ENCODE measurements at places on chromosomes 2 and 18. TPM values are rescaled to one million over a fixed set of nuclear protein-coding genes. Genes with fewer than 3 reads are reported as not detected.

DNA sequence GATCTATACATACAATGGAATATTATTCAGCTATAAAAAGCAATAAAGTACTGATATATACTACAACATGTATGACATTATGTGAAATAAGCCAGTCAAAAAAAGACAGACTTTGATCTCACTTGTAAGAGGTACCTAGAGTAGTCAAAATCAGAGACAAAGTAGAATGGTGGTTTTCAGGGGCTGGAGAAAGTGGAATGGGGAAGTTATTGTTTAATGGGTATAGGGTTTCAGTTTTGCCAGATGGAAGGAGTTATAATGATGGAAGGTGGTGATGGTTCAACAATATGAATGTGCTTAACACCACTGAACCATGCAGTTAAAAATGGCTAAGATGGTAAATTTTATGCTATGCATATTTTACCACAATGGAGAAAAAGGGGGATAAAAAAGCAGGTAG, 6.3 kb downstream of the COBLL1 start:
- H3K27me3 ChIP-seq, result no peaks in the 10 kb centered on the region
- no peaks in the 10 kb centered on the region for H3K4me1 ChIP-seq
- DNase-seq, result no peak
- H3K36me3 ChIP-seq, result no peaks in the 10 kb centered on the region
- H3K4me3 ChIP-seq, result no peak overlapping the region

IL18R1 gene
- total RNA-seq, result 3.1 TPM

- no peak overlapping the region for H3K27ac ChIP-seq
- no peaks in the 10 kb centered on the region for H3K36me3 ChIP-seq
- DNase-seq, result no peak
- no peak overlapping the region for H3K4me3 ChIP-seq
Observed at GRCh38 chr2:110904779-110905148, 172.4 kb downstream of the ACOXL start.

- H3K4me1 ChIP-seq, result peaks cover 9% of the 10 kb centered on the region
- DNase-seq, result no peak
- H3K36me3 ChIP-seq, result no peaks in the 10 kb centered on the region
- no peak overlapping the region for H3K27ac ChIP-seq
Observed at GRCh38 chr2:221106241-221106640, 465.9 kb downstream of the EPHA4 start.

DNA sequence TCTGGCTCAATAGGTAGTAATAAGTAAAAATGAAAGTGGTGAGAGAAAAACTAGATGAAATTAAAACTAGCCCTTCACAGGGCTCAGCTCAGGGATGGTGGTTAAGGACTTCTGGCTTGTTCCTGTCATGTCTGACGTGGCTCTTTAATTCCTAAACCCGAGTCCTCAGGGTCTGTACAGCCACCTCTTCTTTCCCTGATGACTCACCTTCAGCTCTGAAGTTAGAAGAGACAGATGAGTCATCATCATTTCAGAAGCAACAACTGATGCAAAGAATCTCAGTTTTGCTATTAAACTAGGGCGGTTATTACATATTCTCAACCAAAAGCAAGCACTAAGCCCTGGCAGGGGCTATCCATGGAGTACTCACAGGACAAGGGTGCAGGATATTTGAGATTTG, 24.0 kb upstream of the ITGB6 start:
- no peak overlapping the region for H3K27ac ChIP-seq
- no peaks in the 10 kb centered on the region for H3K27me3 ChIP-seq
- no peak for DNase-seq
- no peak overlapping the region for H3K4me3 ChIP-seq
- H3K36me3 ChIP-seq, result no peaks in the 10 kb centered on the region

RAB12 gene
- 48.5 TPM for total RNA-seq

IL1R1 gene
- total RNA-seq, result 36.5 TPM

DNA sequence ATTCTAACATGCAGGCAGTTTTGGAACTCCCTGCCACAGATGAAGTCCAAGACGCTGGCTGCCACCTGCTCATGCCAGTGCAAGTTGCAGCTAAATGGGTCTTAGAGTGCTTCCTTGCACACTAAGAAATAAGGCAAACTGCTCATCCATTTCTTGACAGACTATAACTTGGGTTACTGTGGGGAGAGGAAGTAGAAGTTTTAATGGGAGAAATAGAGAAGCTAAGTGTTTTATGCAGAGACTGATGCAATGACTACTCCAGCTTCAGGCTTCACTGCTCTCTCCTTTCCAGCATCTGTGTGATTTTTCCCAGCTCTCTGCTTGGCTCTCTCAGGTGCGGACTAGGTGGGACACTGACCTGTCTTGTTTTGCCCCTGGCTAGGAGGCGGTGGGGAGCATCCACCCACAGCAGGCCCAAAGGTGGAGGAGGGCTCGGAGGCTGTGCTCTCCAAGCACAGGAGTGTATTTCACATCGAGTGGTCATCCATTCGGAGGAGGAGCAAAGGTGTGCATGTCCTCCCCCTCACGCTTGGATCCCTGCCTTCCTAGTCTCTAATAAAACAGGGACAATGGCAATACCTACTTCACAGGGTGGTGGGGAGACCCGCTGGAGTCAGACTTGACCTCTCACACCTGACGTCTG, 48.2 kb downstream of the SLC14A2 start:
- no peaks in the 10 kb centered on the region for H3K36me3 ChIP-seq
- no peak overlapping the region for H3K4me3 ChIP-seq
- DNase-seq, result no peak

TEX44 gene
- total RNA-seq, result not detected

- DNase-seq, result no peak
- H3K27ac ChIP-seq, result no peak overlapping the region
- H3K36me3 ChIP-seq, result no peaks in the 10 kb centered on the region
Observed at GRCh38 chr18:29378651-29379136, 1201.8 kb upstream of the CDH2 start.

IL36RN gene
- not detected for total RNA-seq

GRCh38 chr2:106664669-106665068, 177.5 kb downstream of the CD8B2 start:
- no peak overlapping the region for H3K27ac ChIP-seq
- no peaks in the 10 kb centered on the region for H3K36me3 ChIP-seq
- no peak for DNase-seq
- H3K4me3 ChIP-seq, result no peak overlapping the region
- no peaks in the 10 kb centered on the region for H3K27me3 ChIP-seq

CTNNA2 gene
- 0.32 TPM for total RNA-seq

DNA sequence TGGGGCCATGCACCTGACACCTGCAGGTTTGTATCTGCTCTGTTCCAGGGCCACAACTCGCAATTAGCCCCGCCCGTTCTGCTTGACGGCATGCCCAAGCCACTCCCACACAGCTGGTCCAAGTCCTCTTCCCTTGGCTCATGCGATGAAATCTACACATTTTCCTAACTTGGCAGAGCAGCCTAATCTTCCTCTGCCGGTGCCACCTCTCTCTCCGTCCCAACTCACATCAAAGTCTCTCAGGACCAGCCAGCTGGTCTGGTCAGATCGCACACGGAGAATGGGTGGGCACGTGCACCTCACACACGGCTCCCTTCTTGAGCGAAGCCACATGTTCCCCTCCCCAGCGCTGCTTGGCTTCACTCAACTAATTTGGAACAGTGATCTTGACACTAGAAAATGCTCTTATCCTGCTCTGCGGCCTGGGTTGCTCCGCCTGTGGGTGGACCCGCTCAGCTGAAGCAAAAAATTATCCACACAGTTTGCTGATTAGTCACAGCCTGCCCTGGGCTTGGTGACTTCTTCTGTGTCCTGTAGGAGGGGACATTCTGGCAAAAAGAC, 176.7 kb downstream of the NRP2 start:
- no peak overlapping the region for H3K27ac ChIP-seq
- no peak overlapping the region for H3K4me3 ChIP-seq
- no peaks in the 10 kb centered on the region for H3K4me1 ChIP-seq
- H3K27me3 ChIP-seq, result no peaks in the 10 kb centered on the region
- no peak for DNase-seq
- no peaks in the 10 kb centered on the region for H3K36me3 ChIP-seq

AKAIN1 gene
- total RNA-seq, result not detected

- no peaks in the 10 kb centered on the region for H3K4me1 ChIP-seq
- H3K27ac ChIP-seq, result no peak overlapping the region
- no peak overlapping the region for H3K4me3 ChIP-seq
- DNase-seq, result no peak
- no peaks in the 10 kb centered on the region for H3K27me3 ChIP-seq
Observed at GRCh38 chr2:118766871-118767270, 80.6 kb downstream of the EN1 start.

INSIG2 gene
- total RNA-seq, result 13.9 TPM

DNA sequence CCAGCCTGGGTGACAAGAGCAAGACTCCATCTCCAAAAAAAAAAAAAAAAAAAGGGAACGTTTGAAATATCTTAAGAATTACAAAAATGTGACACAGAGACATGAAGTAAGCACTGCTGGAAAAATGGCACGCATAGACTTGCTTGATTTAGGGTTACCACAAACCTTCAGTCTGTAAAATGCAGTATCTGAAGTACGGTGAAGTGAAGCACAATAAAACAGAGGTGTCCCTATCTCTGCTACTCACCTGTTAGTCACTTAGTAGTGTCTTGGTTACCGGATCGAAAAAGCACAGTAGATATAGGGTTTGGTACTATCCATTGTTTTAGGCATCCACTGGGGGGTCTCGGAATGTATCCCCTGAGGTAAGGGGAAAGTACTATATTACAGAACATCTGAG, 11.6 kb upstream of the GREB1L start:
- no peak for DNase-seq
- H3K27me3 ChIP-seq, result no peaks in the 10 kb centered on the region
- no peak overlapping the region for H3K27ac ChIP-seq
- H3K36me3 ChIP-seq, result no peaks in the 10 kb centered on the region

- no peaks in the 10 kb centered on the region for H3K27me3 ChIP-seq
- H3K27ac ChIP-seq, result no peak overlapping the region
- no peaks in the 10 kb centered on the region for H3K36me3 ChIP-seq
- no peaks in the 10 kb centered on the region for H3K4me1 ChIP-seq
Observed at GRCh38 chr18:31702449-31702848, 18.1 kb upstream of the B4GALT6 start.

- DNase-seq, result no peak
- H3K27me3 ChIP-seq, result no peaks in the 10 kb centered on the region
- H3K27ac ChIP-seq, result no peak overlapping the region
- no peaks in the 10 kb centered on the region for H3K4me1 ChIP-seq
- no peak overlapping the region for H3K4me3 ChIP-seq
- no peaks in the 10 kb centered on the region for H3K36me3 ChIP-seq
Observed at GRCh38 chr2:37634914-37635503, 36.4 kb downstream of the CDC42EP3 start.

LRATD1 gene
- total RNA-seq, result 7.4 TPM

GRCh38 chr18:7524786-7525185, 42.3 kb upstream of the PTPRM start:
- no peaks in the 10 kb centered on the region for H3K27me3 ChIP-seq
- no peak for DNase-seq
- no peak overlapping the region for H3K27ac ChIP-seq
- no peaks in the 10 kb centered on the region for H3K4me1 ChIP-seq

NEURL3 gene
- total RNA-seq, result not detected

SPATA3 gene
- not detected for total RNA-seq

DNA sequence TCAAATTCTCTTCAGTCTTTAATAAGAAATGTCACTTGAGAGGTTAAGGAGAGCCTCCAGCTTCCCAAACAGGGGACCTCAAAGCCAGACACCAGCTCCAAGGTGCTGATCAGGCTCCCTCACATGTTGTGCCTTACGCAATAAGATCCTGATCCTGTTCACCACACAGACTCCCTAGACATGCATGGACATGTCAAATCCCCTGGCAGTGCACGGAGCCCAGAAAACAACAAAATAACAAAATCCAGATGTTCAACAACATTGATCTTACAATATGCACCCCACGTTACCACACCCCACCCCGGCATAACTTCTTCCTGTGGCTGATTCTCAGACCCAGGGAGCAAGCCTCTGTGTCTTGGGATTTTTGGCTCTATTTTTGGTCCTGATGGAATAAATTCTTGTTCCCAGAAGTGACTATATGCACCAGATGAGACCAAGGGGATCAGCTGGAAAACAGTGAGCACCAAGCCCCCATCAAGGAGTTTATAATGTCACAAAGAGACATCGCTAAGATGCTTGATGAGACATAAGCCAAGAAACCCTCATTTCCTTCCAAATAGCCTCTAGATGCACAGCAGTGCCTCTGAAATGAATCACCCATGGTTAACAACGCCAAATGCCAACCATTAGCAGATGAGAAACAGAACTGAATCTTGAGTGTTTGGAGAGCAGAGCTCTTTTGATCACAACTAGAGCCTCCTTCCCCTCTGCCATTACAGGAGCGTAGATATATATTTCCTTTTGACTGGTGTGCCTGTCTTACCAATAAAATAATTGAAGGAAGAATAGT, 198.2 kb downstream of the PRKCE start:
- no peaks in the 10 kb centered on the region for H3K27me3 ChIP-seq
- H3K4me1 ChIP-seq, result peaks cover 2% of the 10 kb centered on the region
- DNase-seq, result no peak
- no peak overlapping the region for H3K4me3 ChIP-seq

LHCGR gene
- 2.3 TPM for total RNA-seq

DNA sequence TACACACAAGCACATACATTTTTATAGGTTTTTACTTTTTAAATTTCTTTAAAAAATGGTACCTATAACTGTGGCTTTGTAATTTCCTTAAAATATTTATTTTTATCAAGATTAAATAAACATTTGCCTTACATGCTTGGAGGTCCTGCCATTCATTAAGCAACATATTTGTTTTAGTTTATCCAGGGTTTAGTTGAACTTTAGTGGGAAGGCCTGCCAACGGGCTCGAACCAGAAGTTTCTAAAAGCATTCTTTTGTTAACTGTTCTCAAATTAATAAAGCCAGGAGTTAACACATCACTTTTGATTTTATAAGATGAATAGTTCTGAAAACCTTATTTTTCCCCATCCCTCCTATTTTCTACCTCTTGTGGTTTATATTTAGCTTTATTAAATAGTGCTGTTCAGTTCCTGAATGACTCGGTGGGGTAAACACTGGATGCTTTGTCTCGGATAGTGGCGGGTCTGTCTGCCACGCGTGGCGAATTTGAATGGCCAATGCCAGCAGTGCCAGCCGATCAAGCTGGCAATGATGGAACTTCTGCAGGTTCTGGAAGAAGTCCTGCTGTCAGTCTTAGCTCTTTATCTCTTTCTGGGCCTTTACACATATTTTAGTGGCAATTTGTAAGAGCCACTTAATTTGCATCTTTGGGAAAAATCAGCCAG, 32.2 kb downstream of the SH3YL1 start:
- no peak overlapping the region for H3K4me3 ChIP-seq
- peaks cover 3% of the 10 kb centered on the region for H3K36me3 ChIP-seq
- no peaks in the 10 kb centered on the region for H3K4me1 ChIP-seq
- DNase-seq, result no peak

GPR17 gene
- total RNA-seq, result not detected

PIEZO2 gene
- total RNA-seq, result 8.5 TPM

DNA sequence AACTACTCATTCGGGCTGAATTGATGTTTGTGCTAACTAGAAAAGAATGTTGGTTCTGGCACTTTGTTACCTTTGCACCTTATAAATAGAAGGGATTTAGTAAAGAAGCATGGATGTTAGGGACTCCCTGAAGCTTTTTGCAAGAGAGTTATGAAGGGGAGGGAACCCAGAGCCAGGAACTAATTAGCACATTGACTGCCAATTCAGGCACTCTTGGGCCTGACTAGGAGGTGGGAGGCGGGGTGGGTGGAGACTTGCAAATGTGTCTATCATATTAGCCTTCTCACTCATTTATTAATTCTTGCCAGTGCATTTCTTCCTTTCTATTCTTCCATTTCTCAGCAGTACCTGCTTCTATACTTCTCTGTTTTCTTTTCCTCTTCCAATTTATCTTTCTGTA, 1022.4 kb downstream of the TMEM182 start:
- no peak overlapping the region for H3K27ac ChIP-seq
- no peak overlapping the region for H3K4me3 ChIP-seq
- H3K4me1 ChIP-seq, result no peaks in the 10 kb centered on the region
- no peaks in the 10 kb centered on the region for H3K27me3 ChIP-seq

Data from ovary (tissue), 10 donors.